ENCODE measurements at places on chromosomes 2 and 18.

GRCh38 chr2:122029945-122030344, 274.5 kb downstream of the TSN start:
- DNase-seq = no peak

DNA sequence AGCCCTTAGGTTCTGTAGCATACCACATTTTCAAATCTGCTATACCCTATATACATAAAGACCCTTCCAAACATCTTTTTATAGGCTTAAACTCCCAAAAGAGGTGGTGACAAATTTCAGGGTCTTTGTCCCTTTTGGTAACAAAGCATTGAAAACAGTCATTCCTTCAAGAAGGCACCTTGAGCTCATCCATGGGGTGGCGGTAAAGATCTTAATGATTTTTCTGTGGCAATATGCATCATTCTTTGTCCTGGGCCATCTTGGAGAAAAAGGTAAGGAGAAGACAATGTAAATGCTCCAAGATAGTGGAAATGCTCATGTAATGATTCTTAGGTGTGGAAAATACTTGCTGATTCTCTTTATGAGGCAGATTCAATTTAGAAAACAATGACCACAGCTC, 890.5 kb downstream of the CNTNAP5 start:
- DNase-seq = no peak

GRCh38 chr2:241989074-241989473, 119.5 kb downstream of the RTP5 start:
- no peak for DNase-seq

DNA sequence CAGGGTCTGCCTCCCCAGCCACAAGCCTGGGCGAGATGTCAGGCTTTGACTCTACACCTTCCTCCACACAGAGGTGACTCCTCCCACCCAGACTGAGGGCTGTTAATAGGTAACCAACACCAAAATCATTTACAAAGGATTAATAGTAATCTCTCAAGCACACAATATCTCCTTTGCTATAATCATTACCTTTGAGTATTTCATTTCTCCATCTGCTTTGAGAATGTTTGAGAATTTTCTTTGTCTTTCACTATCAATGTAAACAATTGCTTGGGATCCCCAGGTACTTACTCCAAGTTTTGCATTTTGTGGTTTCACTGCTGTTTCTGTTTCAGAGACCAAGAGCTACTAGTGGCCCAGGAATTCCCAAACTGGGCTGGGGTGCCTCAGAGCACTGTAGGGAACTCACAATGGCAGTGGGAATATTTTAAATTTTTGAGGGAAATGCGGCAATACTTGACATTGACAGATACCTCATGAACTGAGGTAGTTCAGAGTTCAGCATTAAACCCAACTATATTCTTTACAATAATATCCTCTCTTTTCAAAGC, 166.4 kb upstream of the MGAT5 start:
- DNase-seq = no peak

- no peak for DNase-seq
Observed at GRCh38 chr18:21057112-21057511, 54.5 kb downstream of the ROCK1 start.

GRCh38 chr2:55133467-55134315, 83.4 kb upstream of the RTN4 start:
- peak; percentile 80 for DNase-seq

DNA sequence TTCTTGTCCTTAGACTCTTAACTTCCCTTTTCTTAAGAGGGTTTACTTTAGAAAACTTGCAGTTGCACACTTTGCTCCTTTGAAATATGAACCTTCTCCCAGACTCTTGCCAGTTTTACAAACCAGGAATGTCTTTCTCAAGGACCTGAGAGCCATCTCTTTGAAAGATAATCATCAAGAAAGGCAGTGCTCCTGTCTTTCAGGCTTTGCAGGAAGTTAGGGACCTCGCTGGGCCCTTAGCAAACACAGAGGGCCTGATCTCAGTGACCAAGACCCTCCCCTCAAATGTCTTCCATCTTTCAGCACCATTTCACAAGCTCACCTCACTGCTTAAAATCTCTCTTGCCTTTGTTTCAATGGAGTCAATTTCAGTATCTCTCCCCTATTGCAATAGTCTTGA, 32.0 kb upstream of the NYAP2 start:
- no peak for DNase-seq

GRCh38 chr2:71783215-71783614, 329.9 kb downstream of the DYSF start:
- no peak for DNase-seq

DNA sequence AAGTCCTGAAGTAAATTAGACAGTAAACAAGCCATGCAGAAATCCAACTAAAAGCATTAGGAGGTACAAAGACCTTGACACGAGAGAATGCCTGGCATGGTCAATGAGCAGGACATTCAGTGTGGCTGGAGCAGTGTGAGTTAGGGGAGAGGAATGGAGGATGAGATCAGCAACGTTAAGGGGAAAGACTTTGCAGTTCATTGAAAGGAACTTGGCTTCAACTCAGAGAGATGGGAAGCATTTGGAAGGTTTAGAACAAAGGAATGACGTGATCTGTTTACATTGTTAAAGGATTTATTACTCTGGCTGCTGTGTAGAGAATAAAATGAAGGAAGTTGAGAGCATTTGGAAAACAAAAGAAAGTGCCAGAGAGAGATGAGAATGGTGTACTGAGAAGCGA, 621.3 kb downstream of the XIRP2 start:
- no peak for DNase-seq

DNA sequence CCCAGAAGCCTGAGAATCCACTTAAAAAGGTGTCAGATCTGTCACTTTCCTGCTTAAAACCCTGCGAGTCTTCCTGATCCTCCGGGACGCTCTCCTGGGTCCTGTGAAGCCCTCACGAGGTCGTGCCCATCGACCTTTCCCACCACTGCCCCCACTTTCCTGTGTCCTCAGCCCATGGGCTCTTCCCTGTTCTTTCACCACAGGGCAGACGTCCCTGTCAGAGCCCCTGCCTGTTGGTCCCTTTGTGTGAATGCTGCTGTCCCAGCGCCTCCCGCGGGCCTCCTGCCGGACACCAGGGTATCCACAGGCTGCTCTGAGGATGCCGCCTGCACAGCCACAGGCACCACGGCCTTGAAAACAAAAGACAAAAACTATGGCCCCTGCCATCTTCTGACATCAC, 125.6 kb downstream of the TMEM18 start:
- DNase-seq = no peak

- no peak for DNase-seq
Observed at GRCh38 chr2:217054791-217055190, 194.9 kb upstream of the TNP1 start.

GRCh38 chr2:240024766-240025165, 376 bp downstream of the NDUFA10 start:
- DNase-seq = peak; percentile 69

DNA sequence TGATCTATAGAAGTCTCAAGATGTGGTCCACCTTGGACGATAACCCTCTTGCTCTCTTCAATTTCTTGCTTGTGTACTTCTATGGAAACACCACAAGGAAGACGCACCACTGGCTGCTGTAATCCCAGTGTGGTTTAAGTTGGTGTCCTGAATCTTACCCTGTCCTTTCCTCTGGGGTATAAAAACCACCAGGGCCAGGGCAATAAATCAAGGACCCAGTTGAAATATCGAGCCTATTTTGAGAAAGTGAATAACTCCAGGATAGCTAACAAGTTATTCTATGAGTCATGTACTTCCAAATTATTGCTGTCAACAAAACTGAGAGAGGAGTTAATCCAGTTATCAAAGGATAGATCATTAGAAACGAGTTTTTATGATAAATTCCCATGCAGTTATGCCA, 137.0 kb downstream of the RND3 start:
- DNase-seq = no peak

DNA sequence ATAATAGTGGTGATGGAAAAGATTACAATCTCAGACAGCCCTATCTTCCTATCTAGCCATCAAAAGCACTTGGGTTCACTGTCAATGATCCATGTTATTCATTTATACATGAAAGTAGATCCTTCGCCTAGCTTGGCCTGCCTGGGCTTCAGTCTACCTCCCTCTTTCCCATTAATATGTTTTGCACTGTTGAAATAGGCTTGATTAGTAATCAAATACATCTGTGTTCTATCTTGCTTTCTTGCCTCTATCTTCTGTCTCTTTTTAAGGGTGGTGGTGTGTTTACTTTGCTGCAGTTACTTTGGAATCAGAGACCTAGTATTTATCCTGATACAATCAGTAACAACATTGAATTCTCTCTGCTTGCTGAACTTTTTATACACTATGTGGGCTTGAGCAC, 521.2 kb downstream of the TNS1 start:
- DNase-seq = no peak

GRCh38 chr2:196511258-196512168, 128.0 kb upstream of the CCDC150 start:
- no peak for DNase-seq

DNA sequence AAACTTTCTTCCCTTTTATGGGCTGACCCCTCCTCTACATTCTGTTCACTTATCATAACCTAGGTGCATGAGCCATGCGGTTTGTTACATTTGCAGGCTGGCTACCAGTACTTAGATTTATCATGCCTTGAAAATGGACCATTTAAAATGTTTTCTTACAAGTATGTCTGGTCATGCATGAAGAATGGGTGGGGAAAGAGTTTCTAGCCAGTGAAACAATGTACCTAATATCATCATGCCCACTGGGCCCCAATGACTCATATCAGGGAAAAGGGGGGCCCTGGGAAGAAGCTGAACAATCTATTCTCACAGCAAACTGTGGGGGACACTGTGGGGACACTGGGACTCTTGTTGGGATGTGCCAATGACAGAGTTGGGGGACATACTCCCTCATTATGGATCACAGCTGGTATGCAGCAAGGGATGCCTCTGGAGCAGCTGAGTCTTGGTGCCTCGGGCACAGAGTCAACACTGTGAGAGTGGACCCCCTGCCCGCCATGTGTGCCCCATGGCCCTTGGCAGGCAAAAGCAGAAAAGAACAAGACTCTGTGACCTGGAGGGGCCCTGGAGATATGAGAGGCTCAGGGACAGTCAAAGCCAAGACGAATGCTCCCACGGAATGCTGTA, 156.3 kb downstream of the ZNF516 start:
- DNase-seq = no peak

DNA sequence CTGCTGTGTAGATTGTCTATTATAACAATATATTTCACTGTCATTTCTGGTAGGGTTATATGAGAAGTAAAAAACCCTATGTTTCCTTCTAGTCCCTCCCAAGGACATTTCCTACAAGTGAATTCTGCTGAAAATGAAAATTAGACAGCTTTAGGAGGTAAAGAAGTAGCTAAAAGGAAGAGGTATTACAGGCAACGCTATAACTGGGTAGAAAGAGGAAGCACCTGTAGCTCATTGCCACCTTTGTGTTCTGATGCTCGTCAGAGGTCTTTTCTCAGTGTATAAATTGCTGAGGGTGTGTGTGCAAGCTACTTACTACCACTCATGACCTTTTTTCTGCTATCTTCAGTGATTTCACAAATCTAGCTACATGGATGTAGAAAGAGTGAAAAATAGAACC, 1.4 kb downstream of the DNAJC10 start:
- DNase-seq = peak; percentile 89

- DNase-seq = no peak
Observed at GRCh38 chr2:50751311-50752031, 280.5 kb downstream of the NRXN1 start.

DNA sequence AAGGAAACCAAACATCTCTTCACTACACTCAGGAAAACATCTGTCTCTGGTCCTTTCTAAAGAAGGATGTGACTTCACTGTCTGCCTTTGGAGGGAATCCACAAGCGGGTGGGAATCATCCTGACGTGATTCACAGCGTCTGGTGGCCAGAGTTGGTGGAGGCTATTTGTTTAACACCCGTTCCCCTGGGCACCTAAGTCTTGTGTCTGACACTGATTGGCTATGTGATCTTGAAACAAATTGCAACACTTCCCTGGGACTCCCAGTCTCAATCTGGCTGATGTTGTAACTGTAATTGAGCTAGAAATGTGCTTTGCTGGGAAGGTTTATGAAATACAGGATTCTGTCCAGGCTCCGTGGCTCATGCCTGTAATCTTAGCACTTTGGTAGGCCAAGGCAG, 28.8 kb upstream of the SIX3 start:
- no peak for DNase-seq

GRCh38 chr2:88737385-88737784, 45.9 kb downstream of the RPIA start:
- DNase-seq = peak; percentile 83

DNA sequence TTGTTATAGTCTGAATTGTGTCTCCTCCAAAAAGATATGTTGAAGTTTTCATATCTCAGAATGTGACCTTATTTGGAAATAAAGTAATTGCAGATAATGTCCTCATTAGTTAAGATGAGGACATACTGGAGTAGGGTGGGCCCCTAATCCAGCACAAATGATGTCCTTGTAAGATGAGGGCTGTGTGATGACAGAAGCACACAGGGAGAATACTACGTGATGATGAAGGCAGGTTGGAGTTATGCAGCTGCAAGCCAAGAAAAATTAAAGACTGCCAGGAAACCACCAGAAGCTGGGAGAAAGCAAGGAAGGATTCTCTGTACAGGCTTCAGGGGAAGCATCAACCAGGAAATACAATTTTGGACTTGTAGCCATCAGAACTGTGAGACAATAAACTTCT, 58.3 kb upstream of the PNPT1 start:
- no peak for DNase-seq

Data from common myeloid progenitor, CD34-positive (primary cell).